ENCODE measurements at places on chromosomes 6 and 20.

GRCh38 chr6:101845172-101845571, 451.7 kb downstream of the GRIK2 start:
- no peak for DNase-seq

GRCh38 chr6:139007428-139007827, 19.4 kb upstream of the REPS1 start:
- no peak for DNase-seq

GRCh38 chr6:51655517-51655916, 431.9 kb downstream of the PKHD1 start:
- no peak for DNase-seq

- DNase-seq = no peak
These were observed 208.4 kb upstream of the MARCKS start for GRCh38 chr6:113648698-113649097.

GRCh38 chr20:37907677-37908401, 4.9 kb downstream of the VSTM2L start:
- DNase-seq = peak; percentile 83

DNA sequence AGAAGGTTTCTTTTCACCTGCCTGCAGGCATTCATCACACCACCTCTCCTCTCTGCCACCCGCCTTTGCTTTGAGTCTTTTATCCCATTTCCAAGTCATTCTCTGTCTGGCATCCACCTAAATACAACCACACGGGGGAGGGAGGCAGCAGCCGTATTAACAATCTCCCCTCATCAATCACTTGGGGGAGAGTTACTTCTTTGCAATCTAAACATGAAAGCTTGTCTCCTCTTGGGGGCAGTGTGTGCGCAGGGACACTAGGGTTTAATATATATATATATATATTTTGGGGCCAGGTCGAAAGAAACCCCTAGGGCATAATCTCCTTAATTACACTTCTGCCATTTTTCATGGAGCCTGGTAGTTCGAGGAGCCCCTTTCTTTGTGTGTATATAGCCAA, 214.5 kb downstream of the TSHZ2 start:
- DNase-seq = no peak

DNA sequence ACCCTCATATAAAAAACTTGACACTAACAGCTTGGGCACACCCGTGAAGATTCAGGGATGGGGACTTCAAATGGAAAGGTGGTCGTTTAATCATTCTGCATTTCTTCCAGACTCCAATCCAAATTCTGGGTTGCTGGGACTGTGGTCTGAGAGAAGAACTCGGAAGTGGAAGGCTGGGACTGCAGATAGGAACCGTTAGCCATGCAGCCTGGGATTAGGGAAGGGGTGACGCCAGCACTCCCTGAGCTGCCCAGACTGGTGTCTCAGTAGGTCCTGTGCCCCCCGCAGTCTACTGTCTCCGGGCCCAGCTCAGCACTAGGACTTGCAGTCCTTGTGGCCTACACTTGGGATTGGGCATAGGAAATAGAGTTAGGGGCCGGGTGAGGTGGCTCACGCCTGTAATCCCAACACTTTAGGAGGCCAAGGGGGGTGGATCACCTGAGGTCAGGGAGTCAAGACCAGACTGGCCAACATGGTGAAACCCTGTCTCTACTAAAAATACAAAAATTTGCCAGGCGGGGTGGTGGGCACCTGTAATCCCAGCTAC, 511 bp upstream of the CLIC1 start:
- DNase-seq = no peak

DNA sequence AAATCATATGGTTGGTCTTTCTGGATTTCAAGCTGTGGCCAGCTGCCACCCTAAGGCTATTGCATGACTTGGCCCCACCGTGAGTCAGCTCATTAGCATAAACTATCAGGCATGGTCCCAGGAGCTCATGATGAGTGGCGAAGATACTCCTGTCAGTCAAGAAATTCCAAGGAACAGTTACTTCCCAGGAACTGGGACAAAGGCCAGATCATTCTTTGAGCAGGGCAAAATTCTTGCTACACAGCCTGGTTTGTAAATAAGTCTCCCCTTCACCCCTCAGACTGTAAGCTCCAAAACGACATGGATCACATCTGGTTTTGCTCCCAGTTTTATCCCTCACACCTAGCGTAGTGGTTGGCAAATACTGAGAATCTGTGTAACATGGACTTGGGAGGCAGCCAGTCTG, 33.0 kb upstream of the KIAA1586 start:
- peak; percentile 82 for DNase-seq

DNA sequence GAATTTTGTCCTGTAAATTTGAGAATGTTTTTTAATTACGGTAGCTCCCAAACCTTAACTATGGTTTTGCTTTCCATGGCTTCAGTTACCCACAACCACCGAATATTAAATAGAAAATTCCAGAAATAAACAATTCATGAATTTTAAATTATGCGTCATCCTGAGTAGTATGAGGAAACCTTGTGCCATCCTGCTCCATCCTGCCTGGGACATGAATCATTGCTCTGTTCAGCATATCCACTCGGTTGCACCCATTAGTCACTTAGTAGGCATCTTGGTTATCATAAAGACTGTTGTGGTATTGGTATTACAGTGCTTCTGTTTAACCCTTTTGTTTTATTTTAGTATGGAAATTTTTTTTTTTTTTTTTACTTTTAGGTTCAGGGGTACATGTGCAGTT, 39.7 kb downstream of the KCNS1 start:
- DNase-seq = peak; percentile 92

GRCh38 chr6:135380793-135381192, 116.7 kb downstream of the AHI1 start:
- no peak for DNase-seq

DNA sequence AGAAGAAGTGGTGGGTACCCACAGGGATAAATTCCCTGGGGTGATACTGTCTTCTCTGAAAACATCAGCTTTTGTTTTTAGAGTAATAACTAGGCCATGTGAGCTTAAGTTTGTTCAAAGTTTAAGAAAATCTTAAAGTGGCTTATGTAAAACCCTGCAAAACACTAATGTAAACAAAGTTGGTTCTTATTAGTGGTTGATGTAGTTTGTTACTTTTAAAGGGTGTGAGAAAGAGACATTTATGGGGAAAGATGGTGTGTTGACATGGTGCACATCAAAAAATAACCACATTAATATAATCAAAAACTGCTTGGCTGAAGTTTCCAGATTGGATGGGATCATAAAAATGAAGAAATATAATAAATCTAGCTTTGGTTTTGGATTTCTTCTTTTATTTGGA, 119.9 kb downstream of the LAMP5 start:
- no peak for DNase-seq

DNA sequence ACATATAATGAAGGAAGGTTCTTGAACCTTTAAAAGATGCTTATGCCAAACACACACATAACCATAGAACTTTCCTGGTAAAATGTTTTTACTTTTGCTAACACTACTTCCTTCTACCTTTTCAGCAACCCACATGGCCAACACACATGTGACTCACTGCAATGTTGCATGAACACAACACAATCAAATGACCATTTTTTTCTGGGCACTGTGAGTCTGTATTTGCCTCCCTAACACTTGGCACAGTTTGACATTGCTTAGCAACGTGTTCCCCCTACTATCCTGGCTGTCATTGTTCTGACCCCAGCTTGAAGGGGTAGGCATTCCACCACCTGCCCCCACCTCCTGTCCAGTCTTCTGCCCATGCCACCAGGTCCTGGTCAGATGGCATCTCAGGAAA, 204.8 kb upstream of the PRND start:
- no peak for DNase-seq

DNA sequence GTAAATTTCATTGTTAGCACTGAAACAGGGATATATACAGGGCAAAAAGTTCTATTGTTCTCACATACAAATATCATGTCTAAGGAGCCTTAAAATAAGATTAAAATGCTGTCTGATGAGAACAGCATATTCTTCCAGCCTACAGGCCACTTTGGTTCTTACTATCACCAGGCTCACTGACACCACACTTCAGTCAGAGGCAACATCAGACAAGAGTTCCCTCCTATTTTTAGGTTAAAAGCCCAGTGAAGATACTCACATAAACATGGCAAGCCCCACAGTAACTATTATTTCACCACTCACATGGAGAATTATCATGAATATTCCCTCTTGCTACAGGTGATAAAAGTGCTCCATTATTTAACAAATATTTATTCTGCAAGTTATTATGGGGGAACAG, 175.8 kb downstream of the ISM1 start:
- DNase-seq = no peak

- peak; percentile 95 for DNase-seq
These were observed 27.9 kb downstream of the PPARD start for GRCh38 chr6:35370124-35370741.

DNA sequence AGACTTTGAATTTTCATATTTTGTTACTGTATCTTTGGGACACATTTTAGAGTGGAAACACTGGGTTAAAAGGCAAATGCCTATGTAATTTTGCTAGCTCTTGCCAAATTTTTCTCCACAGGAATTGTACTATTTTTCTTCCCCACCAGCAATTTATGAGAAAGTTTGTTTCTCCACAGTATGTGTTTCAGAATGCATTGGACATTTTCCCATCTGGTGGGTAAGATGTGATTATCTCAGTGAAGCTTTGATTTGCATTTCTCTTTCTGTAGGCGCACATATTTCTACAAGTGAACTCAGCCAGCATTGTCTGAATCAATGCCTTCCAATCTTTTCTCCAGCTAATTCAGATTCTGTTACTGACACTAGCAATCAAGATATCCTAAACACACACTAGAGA, 157.8 kb downstream of the RCAN2 start:
- no peak for DNase-seq

- no peak for DNase-seq
These were observed 5.7 kb downstream of the CCDC170 start for GRCh38 chr6:151499551-151499950.

DNA sequence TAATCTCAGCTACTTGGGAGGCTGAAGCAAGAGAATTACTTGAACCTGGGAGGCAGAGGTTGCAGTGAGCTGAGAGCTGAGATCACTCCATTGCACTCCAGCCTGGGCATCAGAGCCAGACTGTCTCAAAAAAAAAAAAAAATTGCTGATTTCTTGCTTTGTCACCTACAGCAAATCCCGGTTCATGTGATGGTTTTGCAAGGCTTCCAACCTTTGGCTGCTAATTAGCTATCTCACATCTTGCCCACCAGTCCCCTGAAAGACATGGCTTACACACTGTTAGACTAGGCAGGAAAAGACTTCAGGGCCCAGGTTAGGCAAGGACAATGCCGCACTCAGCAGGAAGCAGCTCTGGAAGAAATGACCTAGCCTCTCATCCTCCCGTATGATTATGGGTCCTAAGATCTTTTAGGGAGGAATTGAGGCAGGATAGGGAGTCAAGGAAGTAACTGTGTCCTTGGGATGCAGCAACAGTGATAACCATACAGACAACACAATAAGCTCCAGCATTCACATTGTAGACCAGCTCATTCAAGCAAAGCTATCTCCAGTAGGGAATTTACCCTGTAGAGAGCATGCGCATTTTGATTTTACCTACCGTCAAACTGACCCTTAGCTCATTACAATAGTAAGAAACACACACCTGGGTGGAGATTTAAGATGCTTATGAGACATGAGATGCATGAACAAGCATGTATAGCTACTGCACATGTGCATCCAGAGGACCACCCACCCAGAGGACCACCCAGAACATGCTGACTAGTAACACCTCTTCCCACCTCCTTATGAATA, 40.5 kb upstream of the POU5F1 start:
- no peak for DNase-seq

GRCh38 chr6:15077006-15077405, 168.9 kb upstream of the JARID2 start:
- peak; percentile 4 for DNase-seq

GRCh38 chr20:49666911-49667310, 46.8 kb downstream of the B4GALT5 start:
- DNase-seq = no peak

- DNase-seq = no peak
These were observed 1.1 kb upstream of the PRSS35 start for GRCh38 chr6:83511266-83511665.

- DNase-seq = no peak
These were observed 6.0 kb downstream of the RNF24 start for GRCh38 chr20:4009309-4009708.

DNA sequence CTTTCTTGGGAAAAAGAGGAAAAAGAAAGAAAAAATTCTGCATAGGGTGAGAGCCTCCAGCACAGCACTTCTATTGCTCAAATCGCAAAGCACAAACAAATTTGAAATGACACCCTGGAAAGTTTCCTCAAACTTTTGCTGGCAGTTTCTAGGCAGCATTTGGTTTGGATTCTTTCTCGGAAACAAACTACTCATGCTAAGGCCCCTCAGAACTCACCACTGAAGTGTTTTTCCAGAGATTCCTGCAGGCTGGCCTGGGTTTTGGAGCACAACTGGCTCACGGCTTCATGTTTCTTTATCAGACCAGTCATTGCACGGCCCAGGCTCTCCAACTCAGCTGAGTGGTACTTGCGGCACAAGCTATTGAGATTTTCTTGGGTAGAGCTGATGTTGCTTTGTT, 237.8 kb downstream of the SYNE1 start:
- DNase-seq = no peak

- DNase-seq = no peak
These were observed 107.1 kb upstream of the JAG1 start for GRCh38 chr20:10780901-10781300.

DNA sequence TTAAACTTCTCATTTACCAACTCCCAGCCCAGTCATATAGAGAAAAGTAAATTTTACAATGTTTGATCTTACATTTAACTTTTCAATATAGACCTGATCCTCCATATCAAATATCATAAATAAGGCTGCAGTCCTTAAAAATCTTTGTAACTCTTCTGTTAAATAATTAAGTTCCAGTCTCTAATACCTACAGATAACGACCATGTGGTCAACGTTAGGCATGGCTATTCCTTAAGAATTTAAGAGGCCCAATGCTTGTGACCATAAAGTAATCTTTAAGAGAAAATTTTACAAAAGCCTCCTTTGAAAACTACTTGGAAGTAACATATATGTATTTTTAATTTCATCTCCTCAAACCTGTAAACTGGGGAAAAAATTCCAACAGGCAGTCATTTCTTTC, 1.6 kb downstream of the FBXO5 start:
- no peak for DNase-seq

GRCh38 chr6:41408576-41408975, 73.2 kb downstream of the NCR2 start:
- no peak for DNase-seq

GRCh38 chr20:21090721-21091120, 15.4 kb downstream of the LINC00237 start:
- DNase-seq = no peak

DNA sequence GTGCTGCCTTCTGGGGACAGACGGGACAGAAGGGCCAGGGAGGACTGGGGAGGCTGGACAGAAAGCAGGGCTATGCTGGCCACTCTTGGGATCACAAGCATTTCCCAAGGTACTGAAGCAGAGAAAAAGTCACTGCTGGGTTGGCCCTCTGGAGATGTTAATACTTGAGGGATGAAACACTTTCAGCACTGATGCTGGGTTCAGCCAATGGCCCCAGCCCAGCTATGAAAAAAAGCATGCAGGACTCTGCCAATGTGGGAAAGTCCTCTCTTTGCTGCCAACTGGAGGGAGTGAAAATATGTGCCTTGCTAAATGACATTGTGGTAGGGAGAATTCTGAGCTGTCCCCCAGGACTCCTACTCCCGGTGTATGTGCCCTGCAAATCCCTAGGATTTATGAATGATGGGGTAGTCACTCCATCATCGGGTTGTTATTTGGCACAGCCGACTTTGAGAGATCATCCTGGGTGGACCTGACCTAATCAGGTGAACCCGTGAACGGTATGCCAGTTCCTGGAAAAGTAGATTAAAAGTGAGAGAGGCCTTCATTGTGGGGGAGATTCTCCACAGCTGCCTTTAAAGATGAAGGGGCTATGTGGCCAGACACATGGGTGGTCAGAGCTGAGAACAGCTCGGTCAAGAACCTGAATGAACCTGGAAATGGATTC, 119.9 kb upstream of the TRAF3IP2 start:
- DNase-seq = peak; percentile 25

GRCh38 chr6:159899994-159900745, 9.4 kb downstream of the MAS1 start:
- DNase-seq = peak; percentile 95

Measured in HFFc6 (cell line).